ENCODE measurements at places on chromosomes 12 and 14.

- no peak for DNase-seq
Measured at GRCh38 chr14:68314642-68315041, 478.2 kb downstream of the ZFP36L1 start.

- no peak for DNase-seq
Measured at GRCh38 chr14:23776296-23776695, 140.1 kb downstream of the DHRS2 start.

DNA sequence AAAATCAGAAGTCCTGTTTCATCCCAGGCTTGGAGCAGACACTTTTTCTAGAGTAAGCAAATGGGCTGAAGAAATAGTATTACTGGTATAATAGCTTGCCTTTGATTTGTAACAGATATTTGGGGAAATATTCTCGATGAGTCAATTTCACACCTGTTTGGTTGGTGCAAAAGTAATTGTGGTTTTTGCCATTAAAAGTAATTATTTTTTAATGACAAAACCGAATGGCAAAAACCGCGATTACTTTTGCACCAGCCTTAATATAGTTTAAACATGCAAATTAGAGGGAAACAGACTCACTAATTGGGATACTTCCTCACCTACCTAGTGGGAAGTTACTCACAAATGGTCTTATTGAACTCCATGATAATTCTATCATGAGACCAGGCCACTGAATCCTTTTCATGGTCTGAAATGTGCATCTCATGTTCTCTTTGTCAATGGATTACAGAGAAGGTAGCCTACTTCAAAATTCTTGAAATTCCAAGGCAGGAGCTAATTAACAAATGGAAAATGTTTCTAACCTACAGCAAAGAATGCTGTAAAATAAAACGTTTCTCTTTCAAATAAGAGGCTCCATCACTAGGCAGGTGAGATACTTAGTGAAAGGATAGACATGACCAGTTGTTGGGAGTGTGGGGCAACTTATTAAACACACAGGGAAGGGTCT, 391.3 kb downstream of the EMP1 start:
- no peak for DNase-seq

DNA sequence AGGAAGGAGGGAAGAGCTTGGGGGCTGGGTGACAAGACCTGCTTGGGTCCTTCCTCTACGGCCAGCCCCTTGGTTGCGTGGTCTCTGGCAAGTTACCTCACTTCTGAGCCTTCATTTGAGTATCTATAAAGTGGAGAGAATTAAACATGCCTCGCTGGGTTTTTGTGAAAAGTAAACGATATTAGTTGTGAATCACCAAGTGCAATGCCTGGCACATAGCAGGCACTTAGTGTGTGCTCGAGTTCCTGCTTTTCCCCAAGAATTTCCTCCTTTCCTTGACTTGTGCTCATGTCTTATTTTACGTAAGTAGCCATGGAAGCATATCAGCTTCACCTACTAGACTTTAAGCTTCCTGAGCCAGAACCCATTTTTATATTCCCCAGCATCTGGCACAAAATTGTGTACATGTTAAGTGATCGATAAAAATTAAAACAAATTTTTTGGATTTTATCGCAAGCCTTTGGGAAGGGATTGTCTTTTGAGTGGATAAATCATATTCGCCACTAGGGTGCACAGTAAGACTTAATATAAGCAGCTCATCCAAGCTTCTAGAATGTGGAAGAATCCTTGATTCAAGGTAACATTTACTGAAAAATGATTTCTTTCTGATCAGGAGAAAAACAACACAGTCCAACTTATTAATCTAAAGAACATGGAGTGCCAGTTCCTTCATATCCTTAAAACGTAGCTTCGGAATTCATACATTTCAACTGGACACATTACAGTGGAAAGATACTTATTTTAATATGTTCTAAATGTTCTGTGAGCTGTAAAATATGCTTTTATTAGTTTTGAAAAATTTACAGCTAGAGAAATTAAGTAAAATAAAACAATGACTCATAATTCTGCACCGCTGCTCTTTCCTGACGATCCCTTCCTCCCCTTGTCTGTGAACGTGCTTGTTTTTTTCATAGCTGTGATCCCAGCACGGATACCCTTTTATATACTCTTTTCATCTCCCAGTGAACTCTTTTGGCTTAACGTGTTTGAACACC, 62.0 kb downstream of the SLC25A47 start:
- no peak for DNase-seq

DNA sequence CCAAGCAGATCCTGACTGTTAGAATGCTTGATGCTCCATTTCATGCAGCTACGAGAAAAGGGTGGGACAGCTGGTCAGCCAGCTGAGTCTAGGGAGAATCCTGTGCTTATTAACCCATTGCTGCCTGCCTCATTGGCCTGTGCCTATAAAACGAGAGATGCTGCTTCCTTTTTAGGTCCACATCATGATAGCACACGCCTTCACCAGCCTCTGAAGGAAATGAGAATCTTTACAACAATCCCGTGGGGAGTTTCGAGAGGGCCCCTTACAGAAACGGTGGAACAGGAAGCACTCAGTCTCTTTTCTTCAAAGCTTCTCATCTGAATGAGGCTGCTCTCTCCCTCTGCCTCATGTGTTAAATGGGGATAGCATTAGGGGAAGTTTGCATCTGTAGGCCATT, 147.3 kb upstream of the RFLNA start:
- DNase-seq = no peak

- DNase-seq = no peak
Measured at GRCh38 chr12:89879766-89880165, 171.1 kb upstream of the ATP2B1 start.

Data from iPS-NIHi11 (cell line).